ENCODE measurements at places on chromosomes 13 and 19.

DNA sequence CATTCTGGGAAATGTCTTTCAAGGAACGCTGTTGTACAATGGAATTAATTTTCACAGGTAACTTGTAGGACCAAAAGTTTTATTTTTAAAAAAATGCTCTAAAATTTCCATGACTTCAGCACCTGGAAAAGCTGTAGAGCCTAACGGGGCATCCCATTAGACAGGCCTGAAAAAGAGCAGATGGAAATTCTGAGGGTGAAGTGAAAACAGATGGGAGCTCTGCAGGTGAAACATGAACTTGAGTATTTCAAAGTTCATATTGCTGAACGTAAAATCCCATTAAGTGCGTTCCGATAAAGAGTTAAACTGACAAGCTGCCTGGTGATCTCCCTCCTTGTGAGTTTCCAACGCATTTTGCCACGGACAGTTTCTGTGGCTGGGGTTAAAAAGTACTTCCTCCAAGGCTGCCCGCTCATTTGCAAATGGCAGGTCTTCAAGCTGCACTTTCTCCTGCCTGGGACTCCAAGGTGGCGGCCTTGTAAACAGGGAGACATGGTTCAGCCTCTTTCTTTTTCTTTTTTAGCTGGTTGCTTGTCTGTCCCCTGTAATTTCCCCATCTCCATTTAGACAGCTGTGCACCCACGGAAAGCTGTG, 450.4 kb downstream of the FGF9 start:
- no peak for DNase-seq

GRCh38 chr13:66207610-66208009, 1022.5 kb downstream of the PCDH9 start:
- DNase-seq: no peak

DNA sequence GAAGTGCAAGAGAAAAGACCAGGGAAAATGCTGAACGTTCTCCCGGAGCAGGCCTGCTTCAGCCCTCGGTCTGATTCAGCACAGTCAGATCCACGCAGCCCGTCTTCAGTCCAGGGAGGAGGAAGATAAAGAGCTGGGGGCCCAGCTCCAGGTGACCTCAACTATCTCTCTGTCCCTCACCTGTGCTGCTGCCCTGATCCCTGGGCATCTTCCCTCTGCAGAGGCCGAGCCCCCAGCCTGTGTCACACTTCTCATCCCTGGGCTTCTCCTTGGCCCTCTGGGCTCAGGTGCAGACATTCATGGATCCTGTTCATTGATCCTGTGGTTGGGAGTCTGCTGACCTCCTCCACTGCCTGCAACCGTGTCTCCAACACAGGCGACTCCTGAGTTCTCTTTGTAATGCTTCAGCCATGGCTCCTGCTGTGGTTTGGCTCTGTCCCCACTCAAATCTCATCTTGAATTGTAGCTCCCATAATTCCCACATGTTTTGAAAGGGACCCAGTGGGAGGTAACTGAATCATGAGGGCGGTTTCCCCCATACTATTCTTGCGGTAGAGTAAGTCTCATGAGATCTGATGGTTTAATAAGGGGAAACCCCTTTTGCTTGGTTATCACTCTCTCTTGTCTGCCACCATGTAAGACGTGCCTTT, 27.9 kb downstream of the COL4A2 start:
- DNase-seq: no peak

DNA sequence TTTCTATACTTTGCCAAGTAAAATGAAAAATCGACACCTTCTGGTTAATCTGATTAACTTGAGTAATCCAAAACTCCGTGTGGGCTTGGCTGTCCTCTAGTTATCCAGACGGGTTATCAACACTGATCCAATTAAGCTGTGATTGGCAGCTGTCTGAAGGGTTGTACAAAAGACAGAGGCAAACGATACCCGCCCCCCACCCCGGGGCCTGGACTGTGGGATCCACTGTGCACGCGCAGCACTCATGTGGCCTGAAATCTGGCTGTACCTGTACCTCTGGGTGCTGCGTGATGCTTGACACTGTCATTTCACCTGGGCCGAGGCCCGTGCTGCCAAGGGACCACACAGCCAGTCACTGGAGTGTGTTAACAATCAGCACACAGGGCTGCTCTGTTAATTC, 53.5 kb downstream of the COL4A2 start:
- DNase-seq: no peak

DNA sequence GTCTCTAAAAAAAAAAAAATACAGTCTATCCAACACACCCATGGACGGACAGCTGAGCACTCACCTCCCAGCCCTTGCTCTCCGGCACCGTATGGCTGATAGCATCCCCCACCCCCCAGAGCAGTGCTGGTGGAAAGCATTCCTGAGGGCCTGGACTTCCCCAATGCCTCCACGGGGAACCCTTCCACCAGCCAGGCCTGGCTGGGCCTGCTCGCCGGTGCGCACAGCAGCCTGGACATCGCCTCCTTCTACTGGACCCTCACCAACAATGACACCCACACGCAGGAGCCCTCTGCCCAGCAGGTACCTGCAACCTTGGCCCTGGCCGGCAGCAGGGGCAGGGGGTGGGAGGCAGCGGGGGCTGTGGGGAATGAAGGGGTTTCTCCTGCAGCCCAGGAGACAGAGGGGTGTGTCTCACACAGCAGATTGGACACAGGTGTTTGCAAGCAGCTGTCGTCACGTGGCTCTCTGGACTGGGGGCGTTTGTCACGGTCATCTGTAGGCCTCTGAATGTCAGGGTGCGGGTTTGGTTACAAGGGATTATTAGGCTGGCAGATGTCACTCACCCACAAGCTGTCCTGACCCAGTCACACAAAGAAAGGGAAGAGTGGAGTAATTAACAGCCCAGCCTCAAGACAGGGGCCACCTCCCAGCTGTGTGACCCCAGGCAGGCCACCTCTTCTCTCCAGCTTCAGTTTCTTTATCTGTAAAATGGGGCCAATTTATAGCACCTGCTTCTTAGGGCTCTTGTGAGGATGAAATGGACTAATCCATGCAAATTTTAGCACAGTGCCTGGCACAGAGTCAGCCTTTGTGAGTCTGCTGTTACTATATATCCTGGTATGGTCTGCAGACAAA, 19.3 kb downstream of the PLD3 start:
- DNase-seq: no peak

DNA sequence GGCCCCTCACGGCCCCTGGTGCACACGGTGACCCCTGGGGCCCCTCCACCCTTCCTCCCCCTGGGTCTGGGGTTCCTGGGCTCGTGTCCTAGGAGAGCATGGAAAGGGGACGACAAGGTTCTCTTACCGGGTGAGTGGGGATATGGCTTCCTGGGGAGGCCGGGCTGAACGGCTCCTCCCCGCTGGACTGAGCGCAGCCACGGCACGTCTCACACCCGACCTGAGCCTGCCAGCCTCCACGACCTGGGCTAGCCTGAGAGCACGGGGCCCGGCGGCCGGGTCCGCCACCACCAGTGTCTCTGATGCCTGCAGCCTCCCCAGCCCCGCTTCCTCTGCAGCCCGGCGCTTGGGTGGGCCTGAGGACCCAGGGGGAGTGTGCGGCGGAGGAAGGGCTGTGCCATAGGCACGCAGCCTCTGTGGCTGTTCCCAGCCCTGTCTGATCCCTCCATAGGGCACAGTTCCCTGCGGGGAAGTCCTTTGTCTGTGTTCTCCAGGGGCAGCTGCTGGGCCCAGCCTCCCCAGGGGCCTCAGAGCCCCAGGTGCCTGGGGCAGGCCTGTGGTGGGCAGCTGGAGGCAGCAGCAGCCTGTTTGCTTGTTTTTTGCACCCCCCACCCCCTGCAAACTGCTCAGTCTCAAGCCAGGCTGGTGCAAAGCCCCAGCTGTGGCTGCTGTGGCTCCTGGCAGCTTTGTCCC, 15.0 kb downstream of the PLIN4 start:
- no peak for DNase-seq

GRCh38 chr13:53512635-53513034, 484.0 kb downstream of the OLFM4 start:
- no peak for DNase-seq

DNA sequence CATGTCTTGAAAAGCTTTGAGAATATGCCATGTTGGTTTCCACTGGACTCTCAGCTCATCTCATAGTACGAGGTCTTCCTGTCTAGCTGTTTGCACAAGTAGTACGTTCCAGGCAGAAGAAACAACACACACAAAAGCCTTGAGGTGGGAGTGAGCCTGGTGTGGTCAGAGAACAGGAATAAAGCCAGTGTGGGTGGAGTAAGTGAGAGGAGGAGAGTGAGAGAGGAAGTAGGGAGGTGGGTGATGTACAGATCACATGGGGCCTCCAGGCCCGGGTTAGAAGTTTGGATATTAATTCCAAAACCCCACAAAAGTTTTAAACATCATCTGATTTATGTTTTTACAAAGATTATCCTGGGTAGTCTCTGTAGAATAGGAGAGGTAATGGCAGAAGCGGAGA, 230.6 kb downstream of the MTUS2 start:
- DNase-seq: no peak

DNA sequence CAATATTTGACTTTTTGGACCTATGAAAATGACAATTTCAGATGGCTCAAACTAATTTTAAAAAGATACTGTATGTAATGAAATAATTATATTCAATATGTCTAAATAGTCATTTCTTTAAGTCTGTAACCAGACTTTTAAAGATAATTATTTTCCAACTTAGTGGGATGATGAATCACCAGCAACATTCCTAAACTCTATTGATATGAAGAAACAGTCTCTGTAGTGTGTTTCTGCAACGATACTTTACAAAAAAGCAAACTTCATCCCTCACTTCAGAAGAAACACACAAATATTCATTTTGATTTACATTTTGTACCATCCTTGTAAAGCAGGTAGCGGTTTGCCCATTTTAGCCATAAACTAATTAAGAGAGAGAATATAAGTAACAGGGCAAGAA, 417.4 kb downstream of the EFNB2 start:
- no peak for DNase-seq

- no peak for DNase-seq
Observed at GRCh38 chr19:22814124-22814523, 18.0 kb upstream of the ZNF723 start.

- DNase-seq: no peak
Observed at GRCh38 chr13:58085819-58086218, 454.3 kb downstream of the PCDH17 start.

DNA sequence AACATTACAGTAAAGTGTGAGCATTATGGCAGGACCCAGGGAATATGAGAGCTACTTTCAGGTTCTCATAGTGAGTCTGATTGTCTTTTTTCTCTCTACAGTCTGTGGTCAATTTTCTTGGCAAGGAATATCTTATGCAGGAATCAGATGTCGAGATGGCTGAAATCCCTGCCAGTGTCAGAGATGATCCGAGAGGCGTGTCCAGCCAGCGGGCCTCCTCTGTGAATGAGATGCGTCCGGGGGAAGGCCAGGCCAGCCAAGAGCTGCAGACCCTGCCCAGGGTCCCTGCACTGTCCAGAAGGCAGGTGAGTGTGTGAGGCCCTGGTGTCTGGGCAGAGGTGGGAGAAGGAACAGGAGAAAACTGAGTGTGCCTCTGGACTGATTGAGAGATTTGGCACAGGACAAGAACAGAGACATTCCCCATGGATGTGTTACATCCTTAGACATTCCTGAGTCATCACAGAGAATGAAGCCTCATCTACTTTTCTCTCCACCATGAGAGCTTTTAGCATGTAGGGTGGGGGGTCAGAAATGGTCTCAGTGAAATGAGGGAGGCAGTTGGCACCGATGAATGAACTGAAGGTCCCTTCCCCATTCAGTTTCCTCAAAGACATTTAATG, 27.3 kb upstream of the EDDM13 start:
- peak; percentile 33 for DNase-seq

- no peak for DNase-seq
Observed at GRCh38 chr19:1884719-1885334, 469 bp downstream of the ABHD17A start.

DNA sequence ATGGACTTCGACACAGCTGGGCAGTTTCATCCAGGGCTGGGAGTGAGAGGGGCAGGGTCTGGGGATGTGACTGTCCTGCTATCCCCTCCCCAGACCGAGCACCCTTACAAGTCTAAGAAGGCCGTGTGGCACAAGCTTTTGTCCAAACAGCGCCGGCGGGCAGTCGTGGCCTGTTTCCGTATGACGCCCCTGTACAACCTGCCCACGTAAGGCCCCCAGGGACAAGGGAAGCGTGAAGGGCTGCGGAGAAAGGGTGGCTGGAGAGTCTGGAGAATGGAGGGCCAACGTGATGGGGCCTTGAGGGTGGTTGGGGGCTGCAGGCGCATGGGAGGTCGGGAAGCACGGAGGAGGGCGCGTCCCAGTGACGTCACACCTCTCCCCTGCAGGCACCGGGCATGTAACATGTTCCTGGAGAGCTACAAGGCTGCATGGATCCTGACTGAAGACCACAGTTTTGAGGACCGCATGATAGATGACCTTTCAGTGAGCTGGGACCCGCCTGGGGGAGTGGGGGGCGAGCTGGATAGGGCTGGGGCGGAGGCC, 89.5 kb downstream of the MAP4K1 start:
- DNase-seq: no peak

- DNase-seq: no peak
Observed at GRCh38 chr19:5204212-5204611, 136.4 kb downstream of the PTPRS start.

DNA sequence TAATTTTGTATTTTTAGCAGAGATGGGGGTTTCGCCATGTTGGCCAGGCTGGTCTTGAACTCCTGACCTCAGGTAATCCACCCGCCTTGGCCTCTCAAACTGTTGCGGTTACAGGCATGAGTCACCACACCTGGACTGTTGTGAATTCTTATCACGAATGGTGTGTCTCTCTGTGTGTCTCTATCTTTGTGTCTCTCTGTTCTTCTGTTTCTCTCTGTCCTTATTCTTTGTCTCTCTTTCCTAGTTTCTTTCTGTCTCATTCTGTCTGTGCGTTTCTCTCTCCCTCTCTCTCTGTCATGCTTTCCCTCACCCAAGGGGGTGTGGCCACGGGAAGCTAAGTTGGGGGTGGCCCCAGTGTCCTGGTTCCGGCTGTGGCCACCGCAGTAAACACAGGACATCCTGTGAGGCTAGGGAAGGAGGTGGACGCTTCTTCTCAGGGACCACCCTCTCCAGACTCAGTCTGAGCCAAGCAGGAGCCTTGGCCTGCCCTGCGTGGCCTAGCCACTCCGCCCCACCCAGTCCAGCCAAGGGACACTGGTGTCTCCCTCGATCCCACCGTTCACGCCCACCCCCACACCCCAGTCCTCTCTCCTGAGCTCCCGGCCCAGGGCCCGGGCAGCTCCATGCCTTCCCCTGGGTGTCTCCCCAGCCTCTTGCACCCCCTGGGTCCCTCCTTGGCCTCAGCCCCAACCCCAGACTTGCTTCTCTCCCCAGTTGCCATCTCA, 3.9 kb upstream of the PRX start:
- DNase-seq: peak; percentile 33

- DNase-seq: no peak
Observed at GRCh38 chr13:49302817-49303216, 55.1 kb downstream of the CDADC1 start.

DNA sequence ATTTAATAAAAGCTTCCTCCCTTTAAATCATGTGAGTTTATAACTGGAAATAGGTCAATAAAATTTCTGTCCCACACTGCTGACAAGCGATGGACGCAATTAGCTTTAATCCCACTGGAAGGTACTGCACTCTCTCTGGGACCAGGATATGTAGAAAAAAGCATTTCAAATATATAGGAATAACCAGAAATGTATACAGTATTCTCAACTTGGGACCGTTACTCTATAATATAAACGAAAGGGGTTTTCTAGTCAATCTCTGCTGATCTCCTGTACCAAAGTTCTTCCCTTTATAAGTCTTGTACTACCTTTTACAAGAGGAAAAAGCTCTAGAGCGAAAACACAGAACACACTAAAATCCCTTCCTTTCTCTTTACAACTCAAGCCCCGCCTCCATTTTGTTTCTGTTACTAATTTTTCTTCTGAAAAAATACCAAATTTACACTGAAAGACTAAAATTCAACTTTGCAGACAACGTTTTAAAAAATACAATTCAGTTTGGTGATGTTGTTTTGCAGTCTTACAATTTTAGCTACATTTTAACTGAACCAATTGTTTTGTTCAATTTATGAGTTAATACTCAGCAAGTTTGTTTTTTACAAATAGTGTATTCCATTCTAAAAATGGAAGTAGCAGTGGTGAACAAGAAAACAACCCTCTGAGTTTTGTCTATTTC, 1.7 kb upstream of the USPL1 start:
- DNase-seq: peak; percentile 23

Data from AG10803 (cell line).